ENCODE measurements at places on chromosomes 16 and 17.
A peak's percentile ranks its signal among the peaks of the same experiment; 100 is the strongest.

- H3K4me1 ChIP-seq = no peaks in the 10 kb centered on the region
- DNase-seq = no peak
- H3K36me3 ChIP-seq = peaks cover 3% of the 10 kb centered on the region
- peaks cover 2% of the 10 kb centered on the region for H3K27me3 ChIP-seq
- no peak overlapping the region for H3K4me3 ChIP-seq
- H3K27ac ChIP-seq = no peak overlapping the region
Observed at GRCh38 chr16:13977177-13977576, 57.2 kb downstream of the ERCC4 start.

- H3K36me3 ChIP-seq = peaks cover 5% of the 10 kb centered on the region
- no peak for DNase-seq
- H3K4me1 ChIP-seq = no peaks in the 10 kb centered on the region
- H3K27me3 ChIP-seq = peaks cover 5% of the 10 kb centered on the region
Observed at GRCh38 chr16:72166151-72166550, 5.8 kb downstream of the PMFBP1 start.

DNA sequence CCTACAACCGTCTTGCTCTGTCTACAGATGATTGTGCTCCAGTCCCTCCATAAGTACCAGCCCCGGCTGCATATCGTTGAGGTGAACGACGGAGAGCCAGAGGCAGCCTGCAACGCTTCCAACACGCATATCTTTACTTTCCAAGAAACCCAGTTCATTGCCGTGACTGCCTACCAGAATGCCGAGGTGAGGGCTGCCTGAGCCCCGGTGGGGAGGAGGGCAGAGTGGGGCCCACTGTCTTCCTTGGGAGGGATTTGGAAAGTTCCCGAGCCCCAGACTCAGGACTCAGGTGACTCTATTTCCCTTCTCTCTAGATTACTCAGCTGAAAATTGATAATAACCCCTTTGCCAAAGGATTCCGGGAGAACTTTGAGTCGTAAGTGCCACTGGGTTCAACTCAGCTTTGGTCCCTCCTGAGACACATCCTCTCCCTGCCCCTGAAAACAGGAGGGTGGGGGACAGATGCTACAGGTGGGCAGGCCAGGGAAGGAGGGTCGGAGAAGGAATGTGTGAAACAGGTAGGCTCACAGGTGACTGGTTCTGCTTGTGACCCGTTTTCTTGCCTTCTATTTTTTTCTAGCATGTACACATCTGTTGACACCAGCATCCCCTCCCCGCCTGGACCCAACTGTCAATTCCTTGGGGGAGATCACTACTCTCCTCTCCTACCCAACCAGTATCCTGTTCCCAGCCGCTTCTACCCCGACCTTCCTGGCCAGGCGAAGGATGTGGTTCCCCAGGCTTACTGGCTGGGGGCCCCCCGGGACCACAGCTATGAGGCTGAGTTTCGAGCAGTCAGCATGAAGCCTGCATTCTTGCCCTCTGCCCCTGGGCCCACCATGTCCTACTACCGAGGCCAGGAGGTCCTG is 11.4 kb downstream of the TBX21 start:
- no peak overlapping the region for H3K27ac ChIP-seq
- H3K4me1 ChIP-seq = peaks cover 15% of the 10 kb centered on the region
- no peaks in the 10 kb centered on the region for H3K36me3 ChIP-seq
- no peak for DNase-seq

GRCh38 chr16:82040296-82040695 is 5.2 kb downstream of the HSD17B2 start:
- peaks cover 11% of the 10 kb centered on the region for H3K27me3 ChIP-seq
- no peak for DNase-seq
- no peak overlapping the region for H3K4me3 ChIP-seq
- no peaks in the 10 kb centered on the region for H3K36me3 ChIP-seq
- H3K4me1 ChIP-seq = no peaks in the 10 kb centered on the region

DNA sequence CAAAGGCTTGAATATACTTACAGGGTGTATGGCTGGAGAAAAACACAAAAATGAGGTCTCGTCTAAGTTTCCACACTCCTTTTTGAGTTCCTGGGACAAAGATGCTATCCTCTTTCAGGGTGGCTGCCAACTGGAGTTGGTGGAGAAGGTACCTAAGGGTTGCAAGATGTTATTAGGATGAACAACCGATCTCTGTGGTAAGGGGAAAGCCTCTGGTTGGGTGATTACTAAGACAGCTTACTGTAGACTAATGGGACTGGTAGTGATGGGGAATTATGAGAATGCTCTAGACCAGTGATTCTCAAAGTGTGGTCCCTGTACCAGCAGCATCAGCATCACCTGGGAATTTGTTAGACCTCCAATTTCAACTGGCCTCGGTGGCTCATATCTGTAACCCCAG is 6.0 kb downstream of the ADAT1 start:
- peaks cover 22% of the 10 kb centered on the region for H3K4me1 ChIP-seq
- H3K27ac ChIP-seq = peak overlapping the region; percentile 64
- no peak for DNase-seq
- H3K4me3 ChIP-seq = no peak overlapping the region

DNA sequence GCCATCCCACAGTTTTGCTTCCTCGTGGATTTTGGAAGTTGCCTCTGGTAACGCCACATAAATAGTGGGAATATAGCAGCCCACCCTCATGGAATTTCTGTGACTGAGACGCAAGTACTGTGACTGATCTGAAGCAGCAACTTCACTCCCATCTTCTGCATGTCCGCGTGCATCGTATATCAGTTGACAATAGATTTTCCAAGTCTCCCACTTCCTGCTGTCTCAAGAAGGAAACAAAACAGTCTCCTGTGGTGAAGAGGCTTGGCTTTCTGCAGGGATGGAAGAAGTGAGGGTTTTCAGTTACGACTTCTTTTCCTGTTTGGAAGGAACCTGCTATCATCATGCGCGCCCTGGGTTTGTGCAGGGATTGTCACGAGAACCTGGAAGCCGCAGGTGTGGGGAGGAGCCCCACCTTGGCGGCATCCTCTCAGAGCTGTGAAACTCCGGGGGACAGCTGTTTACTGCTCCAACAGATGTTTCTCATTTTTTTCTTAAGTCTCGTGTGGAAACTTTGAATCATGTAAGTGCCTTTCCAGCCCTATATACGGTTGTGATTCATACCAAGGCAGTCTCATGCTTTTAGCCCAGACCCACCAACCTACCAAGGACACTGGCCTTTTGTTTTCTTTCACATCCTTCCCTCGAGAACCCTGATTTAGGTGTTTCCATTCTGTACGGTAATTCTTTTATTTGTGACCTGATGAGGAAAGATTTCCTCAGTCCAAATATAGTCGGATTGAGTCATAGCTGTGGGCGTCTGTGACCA is 57.5 kb downstream of the WIPI1 start:
- H3K36me3 ChIP-seq = peaks cover 6% of the 10 kb centered on the region
- DNase-seq = no peak
- H3K27me3 ChIP-seq = no peaks in the 10 kb centered on the region
- peaks cover 8% of the 10 kb centered on the region for H3K4me1 ChIP-seq
